ENCODE measurements at places on chromosomes 5 and 9.

- no peak for DNase-seq
These were observed 375.7 kb upstream of the ZNF462 start for GRCh38 chr9:106487266-106487665.

GRCh38 chr5:135103575-135103853 lies 69.5 kb upstream of the PITX1 start:
- DNase-seq, result no peak

- no peak for DNase-seq
These were observed 96.6 kb downstream of the MAN2A1 start for GRCh38 chr5:109786206-109786855.

- DNase-seq, result no peak
These were observed 10.9 kb upstream of the IL12B start for GRCh38 chr5:159341145-159341544.

DNA sequence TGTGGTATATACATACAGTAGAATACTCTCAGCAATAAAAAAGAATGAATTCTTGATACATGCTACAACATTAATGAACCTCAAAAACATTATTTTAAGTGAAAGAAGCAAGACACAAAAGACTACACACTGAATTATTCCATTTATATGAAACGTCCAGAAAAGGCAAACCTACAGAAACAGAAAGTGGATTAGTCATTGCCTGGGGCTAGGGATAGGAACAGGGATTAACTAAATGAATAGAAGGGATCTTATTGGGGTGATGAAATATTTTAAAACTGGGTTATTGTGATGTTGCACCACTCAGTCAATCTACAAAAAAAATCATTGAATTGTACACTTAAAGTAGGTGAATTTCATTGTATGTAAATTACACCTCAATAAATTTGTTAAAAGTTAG lies 326.7 kb downstream of the PIK3R1 start:
- DNase-seq, result no peak

DNA sequence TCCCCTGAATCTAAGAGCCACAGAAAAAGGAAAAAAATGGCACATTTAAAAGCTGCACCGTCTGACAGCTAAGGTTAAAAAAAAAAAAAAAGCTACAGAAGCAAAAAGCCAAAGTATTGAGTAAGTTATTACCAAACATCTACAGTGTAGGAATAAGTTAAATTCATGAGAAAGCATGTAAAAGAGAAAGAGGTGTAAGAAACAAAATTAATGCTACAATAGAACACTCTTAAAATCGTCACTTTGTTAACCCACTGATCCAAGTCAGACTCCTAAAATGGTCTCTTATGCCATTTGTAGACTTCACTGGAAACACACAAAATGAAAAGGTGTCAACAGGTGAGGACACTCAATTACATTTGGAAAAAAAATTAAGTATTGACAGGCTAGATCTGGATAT lies 120.2 kb downstream of the SSBP2 start:
- no peak for DNase-seq

GRCh38 chr5:177491429-177491945 lies 5.9 kb downstream of the PDLIM7 start:
- peak; percentile 56 for DNase-seq

GRCh38 chr5:170769898-170770416 lies 13.6 kb upstream of the GABRP start:
- DNase-seq, result no peak

DNA sequence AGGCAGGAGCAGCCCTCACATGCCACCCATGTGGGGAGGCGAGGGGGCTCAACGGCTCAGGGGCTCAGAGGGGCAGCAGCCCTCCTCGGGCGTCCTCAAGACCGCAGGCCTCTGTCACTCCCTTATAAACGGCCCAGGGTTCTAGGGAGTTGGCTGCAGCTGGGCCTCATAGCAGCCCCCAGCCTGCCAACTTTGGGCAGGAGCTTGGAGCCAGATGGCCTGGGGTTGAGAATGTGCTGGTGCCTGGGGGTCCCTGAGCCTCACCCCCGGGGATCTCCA lies 51.0 kb upstream of the RNU6ATAC start:
- no peak for DNase-seq

DNA sequence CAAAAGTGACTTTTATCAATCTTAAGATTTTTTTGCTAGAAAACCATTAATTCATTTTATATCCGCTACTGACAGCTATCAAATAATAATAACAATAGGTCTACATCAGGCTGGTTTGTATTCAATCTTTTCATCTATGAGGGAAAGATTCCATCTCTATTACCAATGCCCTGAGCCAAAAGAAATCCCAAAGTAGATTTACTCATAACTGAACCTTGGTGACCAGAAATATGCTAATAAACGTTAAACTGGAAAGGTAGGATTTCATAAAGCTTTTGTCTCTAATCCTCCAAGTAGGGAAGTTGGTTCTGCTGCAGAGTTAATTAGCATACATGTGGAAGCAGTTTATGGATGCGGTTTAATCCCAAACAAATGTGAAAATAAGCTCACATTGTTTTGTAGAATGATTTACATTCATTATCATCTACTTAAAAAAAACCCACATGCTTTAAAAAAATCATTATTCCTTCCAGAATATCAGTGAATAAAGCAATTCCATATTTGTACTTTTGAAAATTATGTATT lies 715.5 kb downstream of the CETN3 start:
- no peak for DNase-seq

All from astrocyte of the spinal cord (primary cell).